T-helper 2 cell (primary cell): ENCODE measurements at places on chromosomes 5 and 9.
A peak's percentile ranks its signal among the peaks of the same experiment; 100 is the strongest.

DNA sequence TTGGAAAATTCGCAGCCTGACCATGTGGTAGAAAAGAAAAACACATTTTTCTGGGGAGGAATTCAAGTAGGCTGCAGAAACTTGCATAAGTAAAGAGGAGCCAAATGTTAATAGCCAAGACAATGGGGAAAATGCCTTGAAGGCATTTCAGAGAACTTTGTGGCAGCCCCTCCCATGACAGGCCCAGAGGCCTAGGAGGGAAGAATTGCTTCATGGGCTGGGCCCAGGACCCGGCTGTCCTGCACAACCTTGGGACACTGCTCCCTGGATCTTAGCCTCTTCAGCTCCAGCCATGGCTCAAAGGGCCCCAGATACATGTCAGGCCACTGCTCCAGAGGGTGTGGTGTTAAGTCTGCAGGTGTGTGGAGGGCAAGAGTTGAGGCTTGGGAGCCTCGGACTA is 158.6 kb downstream of the OSTF1 start:
- no peak for DNase-seq

GRCh38 chr5:99019812-99020697 is 91.2 kb upstream of the CHD1 start:
- no peak for DNase-seq

GRCh38 chr5:155343468-155343867 is 329.9 kb downstream of the KIF4B start:
- no peak for DNase-seq

DNA sequence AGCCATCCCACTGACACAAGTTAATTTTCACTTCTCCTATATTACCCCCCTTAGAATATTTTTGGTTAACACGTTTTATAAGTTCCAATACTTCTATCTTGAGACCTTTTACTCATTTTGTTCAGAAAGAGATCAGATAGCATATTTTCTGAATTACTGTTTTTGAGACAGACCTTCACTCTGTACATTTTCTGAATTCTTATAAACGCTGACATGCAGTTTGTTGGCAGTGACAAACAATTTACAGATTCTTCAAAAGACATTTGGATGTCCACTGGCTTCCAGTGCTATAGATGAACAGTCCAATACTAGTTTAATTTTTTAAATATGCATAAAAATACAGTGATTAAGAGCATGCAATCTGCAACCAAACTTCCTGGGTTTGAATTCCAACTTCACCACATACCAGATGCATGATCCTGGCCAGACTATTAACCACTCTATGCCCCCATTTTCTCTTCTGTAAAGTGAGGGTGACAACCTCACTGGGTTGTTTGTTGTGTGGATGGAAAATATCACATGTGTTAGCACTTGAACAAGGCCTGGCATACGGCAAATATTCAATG is 142.1 kb downstream of the AGTPBP1 start:
- no peak for DNase-seq

GRCh38 chr5:14745188-14745563 is 80.7 kb downstream of the OTULIN start:
- no peak for DNase-seq

DNA sequence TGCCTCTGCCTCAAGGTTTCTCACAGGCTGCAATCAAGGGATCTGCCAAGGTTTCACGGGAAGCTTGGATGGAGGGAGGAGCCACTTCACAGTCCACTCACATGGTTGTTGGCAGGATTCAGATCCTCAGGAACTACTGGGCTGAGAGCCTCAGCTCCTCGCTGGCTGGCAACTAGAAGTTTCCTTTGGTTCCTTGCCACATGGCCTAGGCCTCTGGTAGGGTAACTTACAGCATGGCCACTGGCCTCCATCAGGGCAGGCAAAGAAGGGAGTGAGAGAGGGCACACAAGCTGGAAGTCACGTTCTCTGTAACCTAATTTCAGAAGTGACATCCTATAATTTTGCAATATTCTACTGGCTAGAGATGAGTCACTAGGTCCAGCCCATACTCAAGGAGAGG is 32.2 kb downstream of the SPOCK1 start:
- DNase-seq = no peak

GRCh38 chr5:107378218-107378899 is 292.4 kb downstream of the EFNA5 start:
- DNase-seq = no peak

GRCh38 chr5:92809855-92810465 is 771.1 kb downstream of the NR2F1-AS1 start:
- no peak for DNase-seq

DNA sequence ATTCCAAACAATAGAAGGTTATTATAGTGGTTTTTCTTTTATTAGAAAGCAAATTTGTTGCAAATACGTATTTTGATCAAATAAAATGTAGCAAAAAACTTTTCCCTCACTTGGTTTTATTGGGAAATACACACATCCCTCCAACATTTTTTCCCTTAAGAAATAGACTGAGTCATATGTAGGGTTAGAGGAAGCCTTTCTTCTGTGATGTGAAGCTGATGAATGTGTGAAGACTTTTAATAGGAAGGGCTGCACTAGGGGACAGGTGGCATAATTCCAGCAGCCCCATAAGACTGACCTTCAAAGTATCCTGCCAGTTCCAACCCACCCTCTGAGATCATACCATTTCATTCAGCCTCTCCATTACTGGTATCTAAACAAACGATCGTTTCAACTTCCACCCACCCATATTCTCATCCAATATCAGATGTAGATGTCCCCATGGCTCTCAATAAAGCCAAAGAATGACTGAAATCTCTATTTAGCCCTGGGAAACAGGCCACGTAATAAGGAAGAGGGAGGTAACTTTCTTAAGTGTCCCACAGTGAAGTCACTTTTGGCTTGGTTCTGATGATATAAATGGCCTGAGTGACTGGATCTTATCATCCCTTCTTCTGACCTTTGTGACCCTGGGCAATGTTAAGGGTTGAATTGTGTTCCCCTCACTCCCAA is 64.7 kb upstream of the LPAR1 start:
- no peak for DNase-seq

- DNase-seq = no peak
These were observed 199.4 kb upstream of the ST8SIA4 start for GRCh38 chr5:101102506-101102905.

DNA sequence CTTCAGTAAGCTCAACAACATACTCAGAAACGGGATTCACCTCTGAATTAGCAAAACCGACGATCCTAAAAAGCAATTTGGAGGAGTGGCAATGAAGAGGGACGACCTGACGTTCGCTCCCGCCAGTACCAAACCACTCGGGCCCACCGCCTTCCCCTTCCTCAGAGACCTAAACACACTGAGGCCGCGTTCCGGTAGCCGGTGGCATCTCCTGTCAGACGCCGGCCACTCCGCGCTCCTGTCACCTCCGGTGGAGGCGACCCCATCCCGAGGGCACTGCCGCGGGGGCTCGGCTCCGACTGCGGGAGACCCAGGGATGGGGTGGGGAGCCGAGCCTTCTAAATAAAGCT is 617 bp downstream of the PPP6C start:
- DNase-seq = peak; percentile 15

DNA sequence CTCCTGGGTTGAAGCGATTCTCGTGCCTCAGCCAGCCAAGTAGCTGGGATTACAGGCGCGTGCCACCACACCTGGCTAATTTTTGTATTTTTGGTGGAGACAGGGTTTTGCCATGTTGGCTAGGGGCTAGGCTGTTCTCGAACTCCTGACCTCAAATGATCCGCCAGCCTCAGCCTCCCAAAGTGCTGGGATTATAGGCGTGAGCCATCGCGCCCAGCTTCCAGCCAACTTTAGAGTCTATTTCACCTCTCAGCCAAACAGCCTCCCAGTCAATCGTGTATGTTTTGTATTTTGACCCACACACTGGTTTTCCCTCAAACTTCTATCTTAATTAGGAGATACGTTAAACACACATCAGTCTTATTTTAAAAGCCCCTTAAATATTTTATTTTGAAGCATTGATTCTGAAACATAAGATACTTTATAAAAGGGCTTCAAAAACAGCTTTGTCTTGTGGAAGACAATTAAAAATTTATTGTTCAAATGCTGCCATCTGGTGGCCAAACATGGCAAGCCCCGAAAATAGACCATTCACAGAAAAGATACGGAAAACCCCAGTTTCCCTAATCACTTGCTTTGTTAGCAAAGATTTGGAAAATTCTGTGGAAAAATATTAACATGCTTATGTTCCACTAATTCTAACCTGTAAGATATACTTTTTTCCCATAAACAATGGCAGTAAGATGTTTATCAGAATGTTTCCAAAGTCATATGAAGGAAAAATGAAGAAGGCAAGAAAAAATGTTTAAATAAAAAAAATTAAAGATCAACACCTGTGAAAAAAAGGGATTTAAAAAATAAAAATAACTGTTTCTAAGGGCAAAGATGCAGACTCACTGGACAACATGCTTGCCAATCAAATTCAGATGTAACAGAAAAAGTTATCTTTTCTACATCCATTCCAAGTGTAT is 33.1 kb downstream of the APTX start:
- DNase-seq = no peak

- no peak for DNase-seq
These were observed 170.0 kb upstream of the RASA1 start for GRCh38 chr5:87097664-87098063.

DNA sequence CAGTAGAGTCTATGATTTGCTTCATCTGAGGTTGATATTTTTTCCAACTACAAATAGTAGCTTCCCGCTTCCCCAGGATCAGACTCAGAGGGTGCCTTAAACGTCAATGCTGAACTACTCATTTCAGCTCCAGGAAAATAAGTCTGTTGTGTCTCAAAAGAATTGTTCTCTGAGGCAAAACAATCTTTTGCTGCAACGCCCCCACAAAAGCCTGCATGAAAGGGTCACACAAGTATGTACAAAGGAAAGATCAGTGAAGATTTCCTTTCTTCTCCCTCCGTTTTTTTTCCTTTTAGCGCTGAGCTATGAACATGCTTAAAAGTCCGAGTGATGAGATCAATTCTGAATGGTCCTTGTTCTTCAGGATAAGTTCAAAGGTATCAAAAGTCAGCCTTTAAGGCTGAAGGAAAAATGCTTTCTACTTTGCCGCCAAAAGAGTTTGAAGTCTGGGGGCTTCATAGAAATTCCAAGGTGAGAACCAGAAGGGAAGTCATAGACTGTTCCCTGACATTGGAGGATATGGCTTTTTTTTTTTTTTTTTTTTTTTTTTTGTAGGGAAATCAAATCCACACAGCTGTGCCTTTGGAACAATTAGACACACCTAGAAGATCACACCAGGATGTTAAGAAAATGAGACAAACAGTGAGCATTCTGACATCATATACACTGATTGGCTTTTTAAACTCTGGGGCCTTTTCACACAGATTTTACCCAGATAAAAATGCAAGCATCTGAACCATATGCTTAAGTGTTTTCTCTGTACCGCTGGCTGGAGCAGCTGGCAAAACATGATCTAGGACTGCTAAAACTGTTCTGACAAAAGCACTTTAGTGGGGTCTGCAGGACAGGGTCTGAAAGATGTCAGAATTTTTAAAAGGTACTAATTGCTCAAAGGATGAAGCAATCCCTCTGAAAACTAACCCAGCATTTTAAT is 329.3 kb downstream of the ENC1 start:
- DNase-seq = no peak

DNA sequence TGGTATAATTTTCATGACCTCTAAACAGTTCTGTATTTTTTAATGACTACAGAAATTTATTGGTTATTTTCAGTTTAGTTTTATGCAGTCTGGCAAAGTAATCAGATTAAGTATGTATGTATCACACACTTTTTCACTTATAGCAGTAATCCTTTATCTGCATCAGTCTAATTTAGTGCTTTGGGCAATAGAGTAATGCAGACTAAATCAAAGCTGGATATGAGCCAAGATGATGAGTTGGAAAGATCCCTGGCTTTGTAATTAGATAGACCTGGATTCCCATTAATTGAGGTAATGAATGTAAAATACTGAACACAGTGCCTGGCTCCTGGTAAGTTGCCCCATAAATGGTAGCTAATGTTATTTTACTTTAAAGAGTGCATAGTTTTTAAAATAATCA is 215.4 kb upstream of the TLX3 start:
- no peak for DNase-seq

- no peak for DNase-seq
These were observed 365.1 kb upstream of the CCNH start for GRCh38 chr5:87777877-87778276.

DNA sequence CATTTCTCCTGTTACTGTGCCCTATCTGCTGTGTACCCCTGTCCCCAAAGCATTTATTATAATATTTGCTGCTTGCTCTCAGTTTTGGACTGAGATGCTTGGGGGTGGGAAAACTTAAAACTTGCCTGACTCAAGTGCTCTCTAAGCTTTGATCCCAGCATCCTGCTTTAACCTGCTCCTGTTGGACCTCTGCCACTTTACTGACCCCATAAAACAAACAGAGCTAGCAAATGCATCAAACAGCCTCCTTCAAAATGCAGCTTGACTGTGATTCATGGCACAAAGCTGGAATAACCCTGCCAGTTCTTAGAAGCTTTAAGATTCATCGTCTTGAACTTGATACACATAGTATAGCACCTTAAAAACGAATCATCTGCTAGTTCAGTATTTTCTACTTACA is 212.5 kb downstream of the DEPDC1B start:
- DNase-seq = no peak

- no peak for DNase-seq
These were observed 338.1 kb upstream of the ADAMTS16 start for GRCh38 chr5:4802044-4802443.

GRCh38 chr9:91694081-91694870 is 255.8 kb downstream of the ROR2 start:
- no peak for DNase-seq

DNA sequence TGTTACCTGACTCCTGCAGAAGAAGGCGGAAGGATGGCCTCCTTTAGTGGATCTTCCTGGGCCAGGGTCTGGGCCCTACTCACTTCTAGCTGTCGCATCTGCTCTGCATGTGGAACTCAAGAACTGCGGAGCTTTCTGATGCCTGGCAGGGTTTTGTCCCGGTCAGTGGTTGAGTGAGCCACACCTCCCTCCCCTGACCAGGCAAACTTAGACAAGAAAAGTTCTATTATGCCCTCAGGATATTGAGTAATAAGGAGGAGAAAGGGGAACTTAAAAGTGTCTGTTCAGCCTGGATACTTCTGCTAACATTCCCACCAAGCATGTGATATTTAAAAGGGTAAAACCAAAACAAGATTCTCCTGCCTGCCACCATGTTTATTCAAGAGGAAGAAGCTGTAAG is at the start of gene FYB1:
Gene FYB1, minus strand, starts transcription at position 127 of the 400 bp plus-strand sequence. CDS start 16,603 bp downstream, outside the sequence.
- no peak for DNase-seq

DNA sequence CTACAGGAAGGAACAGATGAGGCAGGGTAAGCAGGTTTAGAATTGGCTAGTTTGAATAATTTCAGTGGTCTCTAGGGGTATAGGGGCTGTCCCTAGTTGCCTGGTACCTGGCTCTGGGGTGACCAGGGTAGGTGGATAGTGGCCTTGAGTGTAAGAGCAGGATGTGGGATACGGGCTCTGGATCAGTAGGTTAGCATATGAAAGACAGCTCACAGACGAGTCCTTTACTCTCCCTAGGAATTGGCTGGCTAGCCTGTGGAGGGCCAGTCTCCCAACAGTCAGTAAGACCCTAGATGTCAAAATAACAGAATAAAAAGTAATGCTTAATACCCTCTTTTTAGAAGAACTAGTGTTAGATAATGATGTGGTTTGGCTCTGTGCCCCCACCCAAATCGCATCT is 16.6 kb upstream of the C9orf152 start:
- DNase-seq = no peak

GRCh38 chr5:150429410-150429873 is 16.7 kb upstream of the CD74 start:
- DNase-seq = no peak

- DNase-seq = no peak
These were observed 2.6 kb downstream of the TCF7 start for GRCh38 chr5:134116789-134117761.
